Stimulated activated CD4-positive, alpha-beta T cell treated with anti-CD3 and anti-CD28 coated beads, Interleukin-2, amount 100 ng/mL, for 24 hours (primary cell): ENCODE measurements at places on chromosomes 12 and 14.

DNA sequence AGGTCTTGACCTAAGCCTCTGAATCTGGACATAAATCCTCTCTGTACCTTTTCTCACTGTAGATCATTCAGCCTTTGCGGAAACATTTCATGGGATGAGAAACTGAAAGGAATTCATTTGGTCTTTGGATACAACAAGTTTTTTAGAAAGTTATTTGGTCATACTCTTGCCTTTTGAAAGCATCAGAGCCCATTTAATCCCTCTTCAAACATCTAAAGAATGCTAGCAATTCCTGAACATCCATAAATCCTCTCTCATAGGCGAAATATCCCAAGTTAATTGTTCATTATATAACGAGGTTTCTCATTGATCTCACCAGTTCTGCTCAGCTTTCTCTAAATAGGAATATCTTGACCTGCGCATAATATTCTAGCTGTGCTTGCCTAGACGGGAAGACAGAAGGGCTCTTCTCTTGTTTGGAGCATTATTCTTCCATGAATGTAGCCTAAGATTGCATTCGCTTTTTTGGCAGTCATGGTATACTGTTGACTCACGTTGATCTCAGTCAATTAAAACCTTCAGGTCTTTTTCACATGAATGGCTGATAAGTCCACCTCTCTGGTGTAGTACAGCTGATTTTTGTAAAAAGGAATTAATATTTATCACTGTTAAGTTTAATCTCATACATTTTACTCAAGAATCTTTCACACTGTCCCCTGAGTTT, 24.1 kb downstream of the NTN4 start:
- no peak for DNase-seq

GRCh38 chr14:56805201-56805991, 4.9 kb downstream of the OTX2 start:
- no peak for DNase-seq

- no peak for DNase-seq
These were observed 1766.9 kb upstream of the SEL1L start for GRCh38 chr14:83300476-83301064.

DNA sequence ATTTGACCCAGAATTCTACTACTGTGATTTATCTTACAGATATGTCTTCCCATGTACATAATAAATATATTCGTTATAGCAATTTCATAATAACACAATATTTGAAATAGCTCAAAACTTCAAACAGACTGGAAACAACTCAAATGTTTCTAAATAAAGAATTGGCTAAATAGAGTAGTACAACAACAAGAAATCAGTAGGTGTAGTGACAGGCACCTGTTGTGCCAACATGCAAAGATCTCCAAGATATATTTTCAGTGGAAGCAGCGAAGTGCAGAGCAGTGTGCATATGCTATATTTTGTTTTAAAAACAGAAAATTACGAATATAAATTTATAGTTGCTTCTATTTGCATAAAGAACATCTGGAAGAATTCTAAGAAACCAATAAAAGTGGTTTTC, 60.9 kb downstream of the GRIP1 start:
- DNase-seq: no peak

DNA sequence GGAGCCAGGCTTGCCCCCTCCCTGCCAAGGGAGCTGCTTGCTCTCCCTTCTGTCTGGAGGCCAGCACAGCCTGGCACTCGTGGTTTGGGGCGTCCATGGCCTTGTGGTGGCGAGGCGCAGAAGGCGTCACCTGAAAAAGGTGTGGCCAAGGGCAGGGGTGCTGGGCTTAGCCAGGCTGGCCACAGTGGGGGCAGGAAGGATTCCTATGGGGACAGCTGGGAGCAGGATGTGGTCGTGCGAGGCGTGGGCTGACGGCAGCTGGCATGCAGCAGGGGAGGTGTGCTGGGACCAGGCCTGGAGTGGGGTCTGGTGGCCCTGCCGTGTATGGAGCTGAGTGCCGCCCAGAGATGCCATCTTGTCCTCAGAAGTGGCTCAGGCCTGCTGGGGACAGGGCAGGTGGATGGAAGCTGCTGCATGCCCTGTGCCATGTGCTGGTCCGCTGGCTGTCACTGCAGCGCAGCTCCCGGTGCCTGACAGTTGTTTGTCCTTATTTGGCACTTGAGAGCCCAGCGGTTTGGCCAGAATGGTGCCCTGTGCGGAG, 30.0 kb downstream of the SH2B3 start:
- DNase-seq: peak; percentile 18

GRCh38 chr12:116971222-116971621, 60.5 kb downstream of the FBXW8 start:
- no peak for DNase-seq

DNA sequence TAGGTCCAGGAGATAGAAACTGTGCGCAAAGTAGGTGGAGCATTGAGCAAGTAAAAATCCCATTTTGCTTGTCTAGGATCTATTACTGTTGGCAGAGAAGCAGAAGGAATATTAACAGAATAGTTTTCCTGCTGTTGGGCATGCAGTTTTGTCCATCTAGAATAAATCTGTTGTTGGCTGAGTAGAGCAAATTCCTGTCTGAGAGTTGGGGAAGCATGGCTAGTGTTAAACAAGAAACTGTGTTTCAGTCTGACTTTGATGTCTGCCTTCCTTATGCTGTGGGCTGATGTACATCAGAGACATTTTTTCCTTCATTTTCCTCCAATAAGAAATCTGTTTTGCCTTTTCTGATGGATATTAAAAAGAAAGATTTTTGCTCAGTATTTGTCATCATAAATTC, 98.2 kb downstream of the RAD52 start:
- no peak for DNase-seq

- DNase-seq: no peak
These were observed 3.8 kb upstream of the SDSL start for GRCh38 chr12:113418213-113418879.

- no peak for DNase-seq
These were observed 189.0 kb upstream of the CDKN3 start for GRCh38 chr14:54207476-54208462.

GRCh38 chr12:76340680-76341435, 7.4 kb downstream of the BBS10 start:
- DNase-seq: no peak

DNA sequence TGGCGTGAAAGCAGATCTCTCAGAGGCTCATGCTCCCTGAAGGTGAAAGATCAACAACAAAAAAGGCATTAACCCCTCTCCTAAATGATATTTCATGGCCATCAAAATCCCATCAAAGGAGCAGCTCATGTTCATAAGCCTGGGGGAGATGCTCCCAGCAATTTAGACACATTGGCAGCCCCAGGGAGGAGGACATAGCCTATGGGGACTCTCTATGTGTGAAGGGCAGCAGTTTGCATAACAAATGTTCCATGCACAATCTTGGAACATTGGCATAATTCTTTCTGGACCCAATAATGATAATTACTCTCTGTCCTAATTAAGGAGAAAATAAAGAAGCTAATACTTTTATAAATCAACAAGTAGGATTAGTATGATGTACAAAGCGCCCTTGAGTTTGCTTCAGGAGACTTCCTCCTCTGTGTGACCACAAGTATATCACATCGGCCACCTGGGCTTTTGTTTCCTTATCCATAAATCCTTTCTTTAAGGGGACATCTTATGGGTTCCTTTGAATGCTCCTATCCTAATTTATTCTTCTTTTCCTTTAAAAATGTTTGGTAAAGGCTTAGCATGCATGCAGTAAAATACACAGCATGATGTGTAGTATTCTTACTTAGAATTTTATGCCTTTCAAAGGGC, 161.9 kb upstream of the PLEKHG7 start:
- no peak for DNase-seq

GRCh38 chr14:104802394-104803184, 1.7 kb downstream of the ZBTB42 start:
- DNase-seq: no peak

DNA sequence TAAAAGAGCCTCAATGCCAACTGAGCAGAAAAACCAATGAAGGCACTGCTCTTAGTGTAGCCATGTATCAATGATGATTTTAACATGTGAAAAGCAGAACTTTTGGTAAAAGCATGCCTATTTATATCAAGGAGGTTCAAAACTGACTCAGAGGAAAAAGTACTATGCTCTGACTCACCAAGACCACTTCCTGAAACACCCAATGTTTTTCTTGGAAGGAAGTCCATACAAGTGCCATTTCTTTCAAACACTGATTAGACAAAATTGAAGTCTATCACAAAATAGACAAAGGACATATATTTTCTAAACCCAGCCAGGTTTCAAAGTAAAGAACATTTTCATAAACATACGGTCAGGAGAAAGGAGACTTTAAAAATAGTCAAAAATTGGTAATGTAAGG, 88.6 kb downstream of the EPS8 start:
- no peak for DNase-seq

DNA sequence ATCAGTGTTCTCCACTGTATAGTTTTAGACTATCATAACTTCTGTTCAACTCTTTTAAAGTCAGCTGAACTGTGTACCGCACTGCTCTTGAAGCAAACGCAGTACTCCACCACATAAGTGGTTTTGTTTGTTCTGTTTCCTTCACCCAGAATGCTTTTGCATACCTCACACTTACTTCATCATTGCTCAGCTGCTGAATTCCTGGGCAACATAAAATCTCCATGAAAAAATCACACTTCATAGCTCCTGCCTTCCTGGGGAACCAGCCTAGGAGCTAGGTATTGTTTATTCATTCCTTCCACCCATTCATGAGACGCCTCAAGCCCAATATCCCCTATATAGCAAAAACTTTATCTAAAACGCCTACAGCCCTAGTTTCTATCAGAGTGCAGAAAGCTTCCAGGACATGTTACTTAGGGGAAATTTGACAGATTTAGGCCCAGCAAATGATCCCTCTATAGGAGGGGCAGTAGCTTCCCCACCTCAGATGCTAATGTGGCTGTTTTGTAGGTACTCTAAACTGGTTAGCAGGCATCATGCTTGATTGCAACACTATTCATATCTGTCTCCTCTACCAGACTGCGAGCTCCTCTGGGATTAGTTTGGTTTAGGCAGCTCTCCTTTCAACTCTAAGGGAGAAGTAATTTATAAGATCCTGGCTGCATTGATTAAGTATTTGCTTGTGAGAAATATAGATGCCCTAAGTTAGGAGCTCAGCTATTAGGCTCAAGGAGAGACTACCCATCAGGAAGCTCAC, 44.5 kb downstream of the LRRC9 start:
- no peak for DNase-seq

- DNase-seq: no peak
These were observed 58.2 kb downstream of the LMNTD1 start for GRCh38 chr12:25494926-25495325.

GRCh38 chr12:26340649-26341048, 145.3 kb downstream of the SSPN start:
- no peak for DNase-seq

DNA sequence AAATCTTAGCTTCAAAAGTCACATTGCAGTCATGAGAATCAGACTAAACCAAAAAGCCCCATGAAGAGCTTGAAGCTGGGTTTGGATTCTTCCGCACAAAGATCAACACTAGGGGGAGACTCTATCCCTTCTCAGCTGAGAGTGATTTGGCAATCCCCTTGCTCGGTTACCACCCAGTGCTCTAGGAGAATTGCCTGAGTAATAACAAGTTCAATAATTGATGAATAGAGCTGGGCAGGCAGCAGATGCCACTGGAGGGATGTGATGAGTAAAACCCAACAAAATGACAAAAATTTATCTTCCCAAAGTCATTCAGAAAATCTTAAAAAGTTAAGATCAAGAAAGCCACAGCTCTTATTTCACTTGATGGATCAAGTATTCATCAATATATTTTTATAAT, 185.6 kb upstream of the ARID2 start:
- DNase-seq: peak; percentile 12

GRCh38 chr12:100337727-100338126, 19.1 kb upstream of the SLC17A8 start:
- DNase-seq: no peak

DNA sequence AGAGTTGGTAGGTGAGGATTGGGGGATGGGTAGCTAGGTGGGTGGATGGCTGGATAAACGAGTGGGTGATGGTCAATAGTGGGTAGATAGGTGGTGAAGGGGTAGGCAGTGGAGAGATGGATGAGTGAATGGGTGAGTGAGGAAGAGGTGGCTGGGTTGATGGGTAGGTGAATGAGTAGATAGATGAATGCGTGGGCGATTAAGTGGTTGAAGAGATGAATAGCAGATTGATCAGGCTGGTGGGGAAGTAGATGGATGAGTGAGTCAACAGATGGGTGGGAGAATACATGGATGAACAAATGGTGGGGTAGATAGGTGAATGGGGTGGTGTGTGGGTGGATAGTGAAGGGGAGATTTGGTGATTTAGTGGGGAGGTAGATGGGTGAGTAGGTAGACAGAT, 51.1 kb downstream of the SYNE3 start:
- DNase-seq: no peak

DNA sequence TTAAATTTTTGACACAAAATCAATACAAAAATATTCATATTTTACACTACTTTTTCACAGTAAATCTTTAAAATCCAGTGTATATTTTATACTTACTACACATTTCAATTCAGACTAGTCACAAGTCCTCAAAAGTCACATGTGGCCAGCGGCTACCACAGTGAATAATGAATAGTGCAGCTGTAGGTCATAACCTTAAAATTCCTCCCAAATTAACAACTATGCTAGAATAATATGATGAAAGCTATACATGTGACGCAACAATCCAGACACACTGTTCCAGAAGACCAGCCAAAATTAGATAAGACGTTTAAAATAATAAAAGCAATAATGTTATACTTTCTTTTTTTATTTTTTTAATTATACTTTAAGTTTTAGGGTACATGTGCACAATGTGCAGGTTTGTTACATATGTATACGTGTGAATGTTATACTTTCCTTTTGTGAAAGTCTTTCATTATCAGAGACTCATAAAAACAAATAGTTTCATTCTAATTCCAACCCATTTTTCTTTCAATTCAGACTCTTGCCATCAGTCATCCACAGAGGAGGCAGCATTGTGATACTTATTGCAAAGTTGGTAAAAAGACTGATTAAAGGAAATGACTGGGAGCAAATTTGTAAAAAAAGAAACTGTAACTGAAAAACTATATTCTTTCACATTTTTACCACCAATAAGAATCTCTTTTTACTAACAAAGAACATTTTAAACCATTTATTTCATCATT, 67.0 kb downstream of the C2CD5 start:
- DNase-seq: no peak

DNA sequence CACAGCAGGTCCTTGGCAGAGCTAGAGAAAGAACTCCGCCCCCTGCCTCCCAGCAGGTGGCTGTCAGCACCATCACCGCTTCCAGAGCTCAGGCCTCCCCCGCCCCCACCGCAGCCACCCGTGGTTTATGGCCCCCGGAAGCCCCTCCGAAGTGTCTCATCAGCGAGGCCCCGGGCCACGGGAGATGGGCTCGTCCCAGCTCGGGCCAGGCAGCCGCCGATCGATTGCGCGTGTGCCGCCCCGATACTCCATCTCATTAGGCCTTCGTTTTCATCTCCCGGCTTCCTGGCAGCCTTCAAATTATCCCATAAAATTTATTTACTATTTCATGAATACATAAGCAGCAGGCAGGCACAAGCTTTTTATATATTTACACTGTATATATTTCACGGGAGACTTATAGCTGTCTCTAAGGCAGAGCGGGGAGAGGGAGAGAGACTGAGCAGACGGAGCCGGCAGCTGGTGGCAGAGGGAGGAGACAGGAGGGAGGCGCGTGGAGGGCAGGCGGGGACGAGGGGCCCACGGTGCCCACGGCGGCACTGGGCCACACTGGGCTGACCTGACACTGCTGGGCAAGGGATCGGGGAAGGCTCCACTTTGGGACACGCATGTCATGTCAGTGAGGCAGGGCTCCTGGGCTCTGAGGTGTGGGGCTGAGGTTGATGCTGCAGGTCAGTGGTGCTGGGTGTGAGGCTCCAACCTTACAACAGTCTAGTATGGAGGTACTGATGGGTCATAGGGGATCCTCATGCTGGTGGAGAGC, 241.2 kb downstream of the RBM19 start:
- no peak for DNase-seq
